Stimulated activated CD8-positive, alpha-beta memory T cell treated with anti-CD3 and anti-CD28 coated beads, Interleukin-7, amount 100 ng/mL, for 4 hours (primary cell): ENCODE measurements at places on chromosomes 2 and 18.
A peak's percentile ranks its signal among the peaks of the same experiment; 100 is the strongest.

- DNase-seq: no peak
Measured at GRCh38 chr2:10019174-10019573, 24.2 kb upstream of the KLF11 start.

GRCh38 chr2:75226617-75227016, 27.3 kb upstream of the TACR1 start:
- DNase-seq: no peak

GRCh38 chr2:149537092-149537726, 50.4 kb downstream of the MMADHC start:
- DNase-seq: no peak

- DNase-seq: no peak
Measured at GRCh38 chr18:52254367-52254766, 85.6 kb upstream of the DCC start.

GRCh38 chr2:6947929-6948676, 30.9 kb downstream of the RNF144A start:
- no peak for DNase-seq

DNA sequence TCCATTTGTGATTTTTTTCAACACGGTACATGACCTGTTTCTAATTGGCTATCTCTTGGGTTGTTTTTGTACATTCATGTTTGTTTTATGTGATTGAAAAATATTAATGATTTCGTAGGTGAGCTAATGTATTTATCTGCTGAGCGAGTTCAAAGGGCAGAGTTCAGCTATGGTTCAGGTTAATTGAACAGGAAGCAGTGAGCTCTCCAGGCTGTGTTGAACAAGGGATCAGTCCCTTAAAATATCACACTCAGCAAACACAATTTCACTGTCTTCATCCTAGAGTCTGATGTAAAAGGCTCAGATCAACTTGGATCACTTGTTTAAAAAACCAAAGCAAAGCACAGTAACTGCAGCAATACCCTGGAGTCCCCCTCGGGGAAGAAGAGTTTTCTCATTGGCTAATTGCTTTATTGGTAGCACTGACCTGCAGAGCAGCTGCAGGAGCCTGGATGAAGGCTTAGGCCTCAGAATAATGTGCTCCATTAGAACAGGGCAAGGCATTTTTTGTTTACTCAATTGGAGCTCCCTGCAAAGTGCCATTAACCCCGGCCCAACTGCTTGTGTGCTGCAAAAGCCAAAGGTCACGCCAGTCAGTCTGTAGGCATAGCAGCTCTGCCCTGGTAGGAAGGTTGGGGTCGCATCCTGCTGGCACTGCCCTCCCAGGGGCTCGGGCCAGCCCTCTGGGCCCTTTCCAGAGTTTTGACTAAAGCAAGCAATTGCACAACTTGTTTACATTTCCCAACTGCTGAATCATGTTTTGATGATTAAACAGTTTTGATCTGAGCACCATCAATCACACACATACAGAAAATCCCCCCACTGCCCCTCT, 10.5 kb downstream of the ONECUT2 start:
- DNase-seq: no peak

- no peak for DNase-seq
Measured at GRCh38 chr18:64444819-64445218, 295.9 kb upstream of the LINC00305 start.

- no peak for DNase-seq
Measured at GRCh38 chr2:195498839-195499490, 158.1 kb upstream of the SLC39A10 start.

DNA sequence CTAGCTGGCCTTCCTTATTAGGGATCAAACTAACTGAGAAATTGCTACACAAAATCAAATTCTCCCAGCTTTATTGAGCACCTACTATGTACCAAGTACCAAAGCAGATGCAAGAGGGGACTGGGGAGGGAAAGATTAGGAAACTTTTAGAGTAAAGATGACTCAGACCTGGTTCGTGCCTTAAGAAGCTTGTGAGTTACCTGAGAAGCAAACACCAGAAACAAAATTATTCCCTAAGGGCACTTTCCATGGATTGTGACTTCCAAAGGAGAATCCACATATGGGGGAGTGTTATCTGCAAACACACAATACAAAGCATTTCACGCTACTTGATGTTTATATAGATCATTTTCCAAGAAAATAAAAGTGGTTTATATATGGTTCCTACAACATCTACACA, 326.9 kb upstream of the HNRNPA3 start:
- no peak for DNase-seq

- no peak for DNase-seq
Measured at GRCh38 chr2:218345491-218346236, 11.0 kb upstream of the CATIP start.

GRCh38 chr18:58055890-58056558, 12.0 kb downstream of the NEDD4L start:
- no peak for DNase-seq

GRCh38 chr18:79681484-79682387, 2.1 kb downstream of the CTDP1 start:
- peak; percentile 58 for DNase-seq

DNA sequence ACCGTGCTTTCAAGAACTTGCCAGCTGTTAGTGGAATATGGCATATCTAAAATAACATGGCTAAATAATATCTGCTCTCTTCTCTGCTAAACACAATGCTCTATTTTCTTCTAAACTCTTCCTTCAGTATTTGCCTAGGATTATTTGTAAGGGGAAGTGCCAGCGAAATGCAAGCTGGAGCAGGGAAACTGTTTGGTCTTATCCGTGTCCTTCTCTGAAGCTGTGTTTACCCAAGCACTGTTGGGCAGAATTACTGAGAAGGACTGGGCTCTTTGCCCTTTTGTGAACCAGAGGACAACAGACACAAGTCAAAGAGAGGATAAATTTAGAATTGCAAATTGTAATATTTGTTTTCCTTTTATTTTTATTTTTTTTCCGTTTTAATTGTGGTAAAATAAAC, 23.6 kb downstream of the CPO start:
- no peak for DNase-seq

- no peak for DNase-seq
Measured at GRCh38 chr2:191105082-191105481, 45.7 kb downstream of the STAT4 start.

DNA sequence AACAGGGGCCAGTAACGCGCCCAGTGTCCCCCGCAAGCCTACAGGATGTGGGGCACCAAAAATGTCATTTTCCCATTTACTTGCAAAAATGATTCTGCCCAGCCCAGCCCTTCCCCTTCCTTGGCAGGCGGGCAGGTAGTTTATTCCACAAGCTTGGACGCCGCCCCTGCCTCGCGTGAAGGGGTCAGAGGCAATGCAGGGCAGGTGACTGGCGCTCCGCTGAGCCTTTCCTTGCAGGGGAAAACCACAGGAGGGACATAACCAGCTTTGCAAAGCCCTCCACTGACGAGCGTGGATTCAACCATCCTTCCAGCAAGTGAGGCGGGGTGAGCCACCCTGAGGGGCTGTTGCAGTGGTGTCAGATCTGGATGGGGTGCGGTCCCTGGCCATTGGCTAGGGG, 5.3 kb downstream of the MAB21L4 start:
- no peak for DNase-seq

DNA sequence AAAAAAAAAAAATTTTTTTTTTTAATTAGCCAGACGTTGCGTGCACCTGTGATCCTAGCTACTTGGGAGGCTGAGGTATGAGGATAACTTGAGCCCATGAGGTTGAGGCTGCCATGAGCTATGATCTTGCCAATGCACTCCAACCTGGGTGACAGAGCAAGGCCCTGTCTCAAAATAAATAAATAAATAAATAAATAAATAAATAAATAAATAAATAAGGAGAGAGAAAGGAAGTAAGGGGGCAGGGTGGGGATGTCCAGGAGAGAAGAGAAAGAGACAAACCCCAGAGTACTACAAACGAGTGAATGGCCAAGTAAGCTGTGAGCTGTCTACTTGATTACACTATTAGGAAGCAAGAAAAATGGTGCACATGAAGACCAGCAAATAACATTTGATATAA, 7.7 kb upstream of the PMAIP1 start:
- no peak for DNase-seq

- no peak for DNase-seq
Measured at GRCh38 chr2:135212757-135213156, 160.7 kb downstream of the RAB3GAP1 start.

GRCh38 chr18:9673296-9674251, 34.5 kb upstream of the RAB31 start:
- no peak for DNase-seq

DNA sequence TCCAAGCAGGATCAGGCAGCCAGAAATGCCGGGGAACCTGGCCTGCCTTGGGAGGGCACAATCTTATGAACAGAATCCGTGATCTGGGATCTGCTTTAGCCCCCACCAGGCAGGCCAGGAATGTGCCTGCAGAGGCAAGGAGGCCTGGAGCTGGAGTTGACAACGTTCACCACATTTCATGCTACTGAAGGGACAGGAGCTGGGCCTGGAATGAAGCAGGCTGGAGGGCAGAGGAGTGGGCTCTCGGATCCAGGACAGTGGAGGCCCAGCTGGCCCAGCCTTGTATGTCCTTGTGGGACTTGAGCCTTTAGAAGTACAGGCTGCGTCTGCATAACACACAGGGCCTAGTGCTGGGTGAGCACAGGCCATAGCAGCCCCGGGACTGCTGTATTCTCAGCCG, 91.8 kb downstream of the KLHL29 start:
- DNase-seq: no peak

- no peak for DNase-seq
Measured at GRCh38 chr2:16664809-16665747, 556 bp downstream of the CYRIA start.

- DNase-seq: no peak
Measured at GRCh38 chr2:17539611-17540092, 844 bp upstream of the VSNL1 start.

DNA sequence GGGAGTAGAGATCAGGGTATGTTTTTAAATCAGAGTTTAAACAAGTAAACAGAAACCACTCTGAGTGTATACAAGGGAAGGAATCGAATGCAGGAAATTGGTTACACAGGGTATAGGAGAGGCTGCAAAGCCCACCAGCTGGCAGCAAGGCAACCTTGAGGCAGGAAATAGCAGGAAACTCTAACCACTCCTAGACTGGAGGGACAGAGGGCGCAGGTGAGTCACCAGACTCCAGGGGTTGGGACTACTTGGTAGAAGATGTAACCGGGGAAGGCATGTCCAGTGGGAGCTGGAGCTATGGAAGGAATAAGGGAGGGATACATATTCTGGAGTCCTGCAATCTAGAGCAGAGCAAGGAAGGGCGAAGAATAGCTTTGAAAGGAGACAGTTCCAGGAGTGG, 152.3 kb downstream of the MEIS1 start:
- no peak for DNase-seq

- DNase-seq: no peak
Measured at GRCh38 chr2:3659447-3660432, 1.7 kb downstream of the ALLC start.

GRCh38 chr2:26727641-26728561, 35.4 kb downstream of the KCNK3 start:
- no peak for DNase-seq

GRCh38 chr2:226643946-226644282, 155.7 kb downstream of the IRS1 start:
- DNase-seq: no peak

DNA sequence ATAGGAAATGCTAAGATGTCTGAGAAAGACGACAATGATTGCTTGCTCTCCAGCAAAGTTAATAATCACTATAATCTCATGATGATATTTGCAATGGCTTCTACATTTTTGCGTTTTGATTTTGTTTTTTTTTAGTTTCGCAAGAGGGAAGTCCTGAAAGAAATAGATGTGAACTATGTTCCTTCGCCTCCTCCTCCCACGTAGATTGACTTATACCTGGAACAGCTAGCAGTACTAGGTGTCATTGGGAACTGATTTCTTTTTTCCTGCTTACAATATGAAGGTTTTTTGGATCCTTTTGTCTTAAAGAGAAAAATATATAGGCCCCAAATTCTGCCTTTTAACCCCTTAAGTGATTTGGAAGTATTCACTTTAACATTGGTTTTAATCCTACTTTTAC, 26.7 kb downstream of the ITPRID2 start:
- DNase-seq: no peak

- DNase-seq: no peak
Measured at GRCh38 chr2:236694146-236694888, 124.7 kb downstream of the ACKR3 start.

- no peak for DNase-seq
Measured at GRCh38 chr2:237624565-237624964, 2.8 kb upstream of the LRRFIP1 start.

GRCh38 chr2:125874564-125874963, 781.4 kb upstream of the GYPC start:
- no peak for DNase-seq

- no peak for DNase-seq
Measured at GRCh38 chr2:46195819-46196218, 101.4 kb upstream of the EPAS1 start.

- DNase-seq: no peak
Measured at GRCh38 chr2:20419007-20419576, 27.8 kb upstream of the RHOB start.
